Activated CD8-positive, alpha-beta T cell treated with anti-CD3 and anti-CD28 coated beads, Interleukin-2, amount 10 ng/mL, durations not matched to agents 7 days and 5 days (primary cell): ENCODE measurements at places on chromosomes 4 and X.

GRCh38 chrX:153366878-153367538, 33.1 kb downstream of the ZNF275 start:
- no peak for DNase-seq

GRCh38 chrX:105822138-105823091, at the start of gene NRK:
TSS of gene NRK (plus strand) at chrX:105822539. CDS start at chrX:105822846, 307 bp downstream.
- DNase-seq, result no peak

DNA sequence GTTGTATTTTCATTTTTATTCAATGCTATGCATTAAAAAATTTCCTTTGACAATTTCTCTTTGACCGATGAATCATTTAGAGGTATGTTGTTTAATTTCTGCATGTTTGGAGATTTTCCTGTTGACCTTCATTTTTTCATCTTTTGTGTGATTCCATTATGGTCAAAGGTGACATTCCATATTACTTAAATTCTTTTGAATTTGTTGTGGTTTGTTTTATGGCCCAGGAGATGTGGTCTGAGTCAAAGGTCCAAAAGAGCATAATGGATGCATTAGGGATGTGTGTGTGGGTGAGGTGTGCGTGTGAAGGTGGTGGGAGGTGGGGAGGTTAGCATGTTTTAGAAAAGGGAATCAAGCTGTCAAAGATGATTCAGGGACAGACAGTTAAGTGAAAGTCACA, 76.0 kb upstream of the GIMD1 start:
- no peak for DNase-seq

DNA sequence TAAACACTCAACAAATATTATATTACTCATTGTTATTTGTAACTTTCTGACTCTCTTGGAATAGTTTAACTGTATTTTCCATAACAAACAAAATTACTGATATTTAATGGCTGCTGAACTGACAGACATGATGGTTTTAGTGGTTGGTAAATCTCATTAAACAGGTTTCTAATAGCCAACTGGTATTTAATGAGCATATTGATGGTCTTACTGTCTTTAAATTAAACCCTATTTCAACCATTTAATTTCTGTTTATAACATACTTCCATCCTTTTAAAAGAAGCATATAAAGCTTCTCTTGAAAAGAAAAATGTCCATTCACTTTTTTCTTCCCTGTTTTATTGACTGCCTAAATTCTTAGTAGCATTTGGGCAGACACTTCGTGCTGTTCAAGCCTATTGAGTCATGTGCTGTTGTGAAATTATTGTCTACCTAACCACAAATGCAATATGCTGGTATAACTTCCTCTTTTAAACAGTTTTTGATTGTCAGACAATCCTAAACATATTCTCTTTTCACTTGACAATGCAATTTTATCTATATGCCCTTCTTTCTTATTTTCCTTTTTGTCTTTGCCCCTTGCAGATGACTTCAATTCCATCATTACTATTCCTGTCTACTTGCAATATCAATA, 163.9 kb upstream of the SLC7A11 start:
- no peak for DNase-seq

DNA sequence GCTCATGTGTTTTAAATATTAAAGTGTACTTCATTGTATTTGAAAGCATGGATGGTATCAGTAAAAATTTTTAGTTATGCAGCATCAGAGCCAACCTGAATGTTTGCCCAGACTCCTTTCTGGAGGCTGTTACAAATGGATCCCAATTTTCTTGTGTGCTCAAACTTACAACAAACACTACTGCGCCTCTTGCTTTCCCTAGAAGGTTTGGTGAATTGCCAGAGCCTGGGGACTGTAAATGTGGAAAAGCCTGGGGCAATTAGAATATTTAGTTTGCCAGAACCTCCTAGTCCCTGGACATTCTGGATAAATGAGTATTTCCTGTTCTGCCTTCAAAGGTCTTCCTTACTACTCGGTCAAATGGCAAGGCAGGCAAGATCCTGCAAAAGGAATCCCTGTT, 4.8 kb downstream of the CAPN6 start:
- DNase-seq, result no peak

DNA sequence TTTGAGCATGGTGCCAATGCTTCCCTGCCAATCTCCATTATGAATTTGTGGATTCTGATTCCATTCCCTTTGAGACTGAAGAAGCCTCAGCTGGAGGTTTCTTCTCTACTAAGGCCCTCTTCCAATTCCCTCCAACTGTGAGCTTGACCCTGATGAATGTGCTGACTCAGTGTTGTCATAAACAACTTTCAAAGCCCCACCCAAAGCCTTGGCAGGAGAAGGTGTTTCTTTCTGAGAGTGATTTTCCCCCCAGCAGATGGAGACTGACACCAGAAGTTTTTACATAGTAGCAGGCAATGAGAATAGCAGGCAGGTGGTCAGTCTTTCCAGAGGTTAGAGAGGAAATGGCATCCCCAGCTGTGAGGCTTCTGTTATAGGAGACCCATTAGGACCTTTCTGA, 53.1 kb downstream of the OCRL start:
- no peak for DNase-seq

DNA sequence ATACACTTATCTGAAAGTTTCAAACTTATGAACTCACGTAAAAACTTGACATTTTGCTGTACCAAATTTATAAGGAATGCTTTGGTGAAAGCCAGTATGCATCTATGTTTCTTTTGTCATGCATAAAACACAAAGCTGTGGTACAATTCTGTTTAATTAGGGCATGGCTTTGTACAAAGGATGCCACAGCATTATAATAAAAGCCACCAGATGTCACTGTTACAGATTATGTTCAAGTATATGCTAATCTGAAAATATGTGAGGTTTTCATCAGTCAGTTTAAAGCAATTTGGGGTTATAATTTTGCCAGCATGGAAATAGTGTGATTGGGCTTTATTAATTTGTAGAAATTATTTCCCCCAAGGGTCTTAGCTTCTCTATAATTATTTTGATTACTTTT, 69.0 kb downstream of the ATOH1 start:
- DNase-seq, result no peak

- no peak for DNase-seq
These were observed 56.6 kb downstream of the INTS12 start for GRCh38 chr4:105651884-105652283.
